ENCODE measurements at places on chromosomes 3 and 15.

DNA sequence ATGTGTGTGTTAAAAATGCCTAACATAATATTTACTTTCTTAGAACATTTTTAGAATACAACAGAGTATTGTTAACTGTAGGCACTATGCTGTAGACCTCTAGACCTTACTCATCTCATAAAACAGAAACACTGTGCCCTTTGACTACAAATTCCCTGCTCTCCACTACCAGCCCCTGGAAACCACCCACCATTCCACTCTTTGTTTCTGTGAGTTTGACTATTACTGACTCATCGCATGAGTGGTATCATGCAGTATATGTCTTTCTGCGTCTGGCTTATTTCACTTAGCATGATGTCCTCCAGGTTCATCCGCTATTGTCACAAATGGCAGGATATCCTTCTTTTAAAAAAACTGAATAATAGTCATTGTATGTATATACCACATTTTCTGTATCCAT lies 216.7 kb upstream of the CFAP20DC start:
- no peak for DNase-seq

GRCh38 chr15:70100474-70101341 lies 3.0 kb upstream of the TLE3 start:
- DNase-seq, result peak; percentile 28

GRCh38 chr3:135084976-135085375 lies 289.9 kb downstream of the EPHB1 start:
- DNase-seq, result no peak

DNA sequence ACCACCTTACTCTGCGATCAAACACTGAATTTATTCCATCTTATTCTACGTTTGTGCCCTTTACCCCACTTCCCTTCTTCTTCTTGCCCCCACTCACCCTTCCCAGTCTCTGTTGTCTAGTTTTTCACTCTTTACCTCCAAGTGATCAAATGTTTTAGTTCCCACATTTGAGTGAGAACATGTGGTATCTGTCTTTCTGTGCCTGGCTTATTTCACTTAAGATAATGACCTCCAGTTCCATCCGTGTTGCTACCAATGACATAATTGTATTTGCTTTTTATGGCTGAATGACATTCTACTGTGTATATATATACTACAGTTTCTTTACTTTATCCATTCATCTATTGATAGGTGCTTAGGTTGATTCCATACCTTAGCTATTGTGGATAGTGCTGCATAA lies 78.8 kb downstream of the PDCD6IP start:
- DNase-seq, result peak; percentile 52

GRCh38 chr3:120569222-120570057 lies 26.7 kb upstream of the NDUFB4 start:
- no peak for DNase-seq

DNA sequence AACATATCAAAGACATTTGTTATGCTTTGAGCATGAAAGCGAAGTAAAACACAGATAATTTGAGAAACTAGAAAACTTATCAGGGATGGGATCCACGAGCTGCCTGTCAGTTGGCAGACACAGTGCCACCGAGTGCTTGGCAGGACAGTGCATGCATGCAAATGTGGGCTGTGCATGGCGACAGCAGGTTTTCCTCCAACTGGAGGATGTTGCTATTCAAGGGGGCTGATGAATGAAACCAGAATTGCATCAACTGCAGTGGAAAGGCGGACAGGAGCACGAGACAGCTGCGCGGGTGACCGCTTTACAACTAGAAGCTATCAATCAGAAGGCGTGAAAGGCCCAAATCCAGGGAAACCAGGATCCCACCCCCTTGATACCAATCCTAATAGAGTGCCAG lies 244.3 kb downstream of the NR2F2 start:
- DNase-seq, result no peak

DNA sequence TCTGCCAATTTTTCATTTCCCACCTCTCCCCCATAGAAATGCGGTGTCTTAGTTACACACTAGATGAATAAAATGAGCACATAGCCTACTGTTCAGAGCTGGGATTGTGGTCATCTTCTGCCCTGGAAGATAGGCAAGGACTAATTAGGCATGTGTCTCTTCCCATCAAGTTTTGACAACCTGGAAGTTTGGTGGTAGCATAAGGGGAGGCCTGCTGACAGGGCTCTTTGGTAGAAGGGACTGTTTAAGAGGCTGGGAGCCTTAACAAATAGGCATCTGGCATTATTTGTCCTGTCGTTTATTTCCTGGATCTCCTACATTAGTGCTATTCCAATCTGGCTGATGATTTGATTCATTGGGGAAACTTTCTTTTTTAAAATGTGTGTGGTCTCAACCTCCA lies 512.3 kb downstream of the ZNF385D start:
- DNase-seq, result no peak

GRCh38 chr3:126501736-126502135 lies 15.8 kb downstream of the UROC1 start:
- DNase-seq, result no peak

DNA sequence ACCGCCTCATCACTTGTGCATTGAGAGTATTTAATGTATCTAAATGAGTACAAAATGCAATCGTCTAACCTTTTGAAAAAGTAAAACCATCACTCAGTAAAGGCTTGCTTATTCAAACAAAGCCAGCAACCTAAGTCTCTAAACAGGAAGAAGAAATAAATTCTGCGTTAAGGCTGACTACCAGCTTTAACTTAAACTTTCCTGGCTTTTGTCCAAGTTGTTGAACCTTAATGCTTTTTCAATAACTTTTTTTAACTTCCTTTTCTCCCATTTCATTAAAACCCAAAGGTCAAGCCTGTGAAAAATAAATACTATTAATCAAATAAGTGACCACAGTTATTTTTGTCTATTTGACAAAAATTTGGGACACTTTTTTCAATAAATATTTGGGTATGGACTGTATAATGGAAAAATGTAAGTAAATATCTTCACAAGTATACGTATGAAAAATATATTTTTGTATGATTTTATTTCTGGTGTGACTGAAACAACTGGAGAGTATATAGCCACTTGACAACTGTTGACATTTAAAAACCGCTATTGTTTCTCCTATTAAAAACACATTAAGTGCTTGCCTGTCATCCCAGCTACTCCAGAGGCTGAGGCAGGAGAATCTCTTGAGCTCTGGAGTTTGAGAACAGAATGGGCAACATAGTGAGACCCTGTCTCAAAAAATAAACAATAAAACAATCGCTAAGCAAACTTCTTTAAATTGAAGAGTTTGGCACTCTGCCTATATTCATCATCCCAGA lies 2.9 kb downstream of the KLHL24 start:
- DNase-seq, result peak; percentile 13

DNA sequence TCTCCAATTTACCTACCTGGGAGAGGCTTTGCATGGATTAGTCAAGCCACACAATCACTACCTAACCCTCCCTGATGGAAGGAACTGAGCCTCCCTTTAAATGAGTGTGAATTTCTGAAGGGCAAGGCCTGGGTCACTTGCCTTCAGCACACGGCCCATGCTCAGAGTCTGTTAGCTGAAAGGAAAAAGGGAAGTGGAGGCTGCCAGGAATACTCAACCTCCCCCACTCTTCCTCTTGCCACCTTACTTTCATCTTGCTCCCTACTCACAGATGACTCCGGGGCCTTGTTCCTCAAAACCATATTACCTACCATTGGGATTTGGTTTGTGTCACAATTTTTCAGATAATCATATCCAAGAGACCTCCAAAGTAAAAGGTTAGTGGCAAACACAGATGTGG lies 220.0 kb downstream of the ABHD5 start:
- no peak for DNase-seq

- no peak for DNase-seq
Measured at GRCh38 chr15:91997163-91997562, 143.7 kb downstream of the SLCO3A1 start.

GRCh38 chr3:32046102-32046501 lies 60.3 kb upstream of the GPD1L start:
- DNase-seq, result no peak

DNA sequence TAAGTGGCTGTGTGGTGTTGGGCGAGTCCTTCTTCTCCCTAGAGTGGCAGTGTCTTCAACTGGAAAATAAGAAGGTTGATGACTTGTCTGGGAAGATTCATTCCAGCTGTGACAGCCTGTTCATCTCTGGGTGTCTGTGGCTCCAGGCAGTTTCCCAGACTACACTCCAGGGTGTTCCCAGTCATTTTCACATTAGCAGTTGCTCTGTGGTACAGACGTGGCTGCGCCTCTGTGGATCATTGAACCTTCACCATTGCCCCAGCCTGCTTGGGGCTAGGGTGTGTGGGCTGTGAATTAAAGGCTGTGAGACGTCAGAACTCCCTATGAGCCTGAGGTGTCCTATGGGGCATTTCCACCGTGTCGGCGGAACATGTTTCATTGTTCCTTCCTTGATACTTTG lies 239.6 kb upstream of the NR2E3 start:
- DNase-seq, result no peak

DNA sequence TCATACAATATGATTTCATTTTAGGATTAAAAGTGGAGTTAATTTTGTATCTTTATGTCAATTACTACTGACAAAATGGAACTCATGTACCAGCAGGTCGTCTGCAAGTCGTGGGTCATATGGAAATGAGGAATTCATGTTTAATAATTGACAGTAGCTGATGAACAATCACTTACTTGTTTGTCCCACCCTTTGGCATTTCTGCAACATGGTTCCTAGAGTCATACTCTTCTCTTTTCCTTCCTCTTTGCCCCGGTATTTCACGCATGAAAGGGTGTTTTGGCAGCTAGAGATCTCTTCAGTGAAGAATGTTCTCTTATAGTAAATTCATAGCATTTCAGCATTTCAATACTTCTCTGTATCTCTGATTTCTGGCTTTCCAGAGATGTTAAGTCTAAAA lies 133.3 kb upstream of the SLC24A5 start:
- no peak for DNase-seq

DNA sequence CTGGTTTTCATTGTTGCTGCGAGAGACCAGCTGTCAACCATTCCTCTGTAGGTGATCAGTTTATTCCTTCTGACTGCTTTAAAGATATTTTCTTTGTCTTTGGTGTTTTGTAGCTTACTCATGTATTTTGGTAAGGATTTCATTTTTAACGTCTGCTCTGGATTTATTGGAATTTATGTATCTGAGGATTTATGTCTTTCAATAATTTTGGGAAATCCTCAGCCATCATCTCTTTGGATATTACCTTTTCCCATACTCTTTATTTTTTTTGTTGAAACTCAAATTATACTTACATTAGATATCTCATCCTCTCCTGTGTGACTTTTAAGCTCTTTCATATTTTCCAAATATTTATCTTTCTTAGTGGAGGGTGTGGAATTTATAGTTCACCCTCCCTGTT lies 62.7 kb upstream of the COL8A1 start:
- no peak for DNase-seq
